Foreskin keratinocyte (primary cell): ENCODE measurements at places on chromosomes 6 and 20. TPM values are rescaled to one million over a fixed set of nuclear protein-coding genes. Genes with fewer than 3 reads are reported as not detected.

Gene MACROD2
- total RNA-seq = 0.67 and 0.68 TPM in 2 replicates

Gene C6orf163
- total RNA-seq = 0.78 and 0.92 TPM in 2 replicates

Gene MUCL3
- not detected in 2 replicates for total RNA-seq

Gene PRRT1
- 0.21 and 0.37 TPM in 2 replicates for total RNA-seq

Gene TNF
- total RNA-seq = 4.7 and 10.5 TPM in 2 replicates

Gene RAET1G
- 1.0 and 1.2 TPM in 2 replicates for total RNA-seq
